Effector CD4-positive, alpha-beta T cell (primary cell): ENCODE measurements at places on chromosomes 7 and 10.

GRCh38 chr10:79483299-79483698 lies 29.0 kb upstream of the EIF5AL1 start:
- no peak for DNase-seq

GRCh38 chr10:6445671-6446316 lies 134.3 kb downstream of the PRKCQ start:
- DNase-seq: peak; percentile 49

GRCh38 chr7:37275078-37275710 lies 173.5 kb downstream of the ELMO1 start:
- no peak for DNase-seq

DNA sequence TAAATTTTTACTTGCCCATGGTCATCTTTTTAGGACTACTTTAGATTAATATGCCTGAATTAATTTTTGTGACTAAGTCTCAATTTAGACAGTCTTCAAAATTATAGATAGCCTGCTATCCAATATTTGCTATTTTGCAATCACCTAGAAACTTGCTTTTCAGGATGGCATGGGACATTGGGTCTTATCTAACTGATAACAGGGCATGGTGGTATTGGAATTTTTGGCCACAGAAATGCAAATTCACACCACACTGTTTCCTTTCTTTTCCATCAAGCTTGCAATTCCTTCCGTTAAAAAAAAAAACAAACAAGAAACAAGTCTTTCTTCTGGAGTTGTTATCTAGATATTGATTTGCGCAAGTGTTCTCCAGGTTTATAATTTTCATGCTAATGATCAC lies 8.8 kb downstream of the ARL5B start:
- DNase-seq: no peak

DNA sequence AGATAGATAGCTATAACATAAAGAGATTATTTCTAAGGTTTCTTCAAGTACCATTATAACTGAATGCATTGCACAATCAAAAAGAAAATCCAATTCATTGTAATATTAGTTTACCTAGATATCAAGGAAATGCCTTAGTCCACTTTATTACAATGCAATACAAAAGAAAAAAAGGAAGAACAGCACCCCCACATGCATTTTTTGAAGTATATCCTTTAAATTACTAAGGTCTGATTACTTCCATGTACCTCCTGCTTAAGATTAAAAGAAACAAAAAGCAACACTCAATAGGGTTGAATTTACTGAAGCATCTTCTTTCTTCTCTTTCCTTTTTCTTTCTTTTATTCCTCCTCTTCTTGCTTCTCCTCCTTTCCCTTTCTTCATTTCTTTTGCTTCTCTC lies 973.8 kb upstream of the LRRTM3 start:
- DNase-seq: no peak

GRCh38 chr7:73341877-73342276 lies 13.9 kb downstream of the FKBP6 start:
- no peak for DNase-seq

GRCh38 chr7:101629171-101629570 lies at the start of gene MYL10:
MYL10 (minus strand) TSS chr7:101629296; CDS start chr7:101629118, 178 bp downstream.
- DNase-seq: no peak

- DNase-seq: no peak
Measured at GRCh38 chr7:8982338-8982992, 549.1 kb downstream of the NXPH1 start.

- DNase-seq: no peak
Measured at GRCh38 chr10:79358811-79359210, 11.5 kb downstream of the PPIF start.

- no peak for DNase-seq
Measured at GRCh38 chr7:55723621-55723941, 139.0 kb downstream of the SEPTIN14 start.
